ENCODE measurements at places on chromosomes 3 and 15.

GRCh38 chr3:193972832-193973231, 163.1 kb upstream of the HES1 start:
- ATAC-seq: no peak

- ATAC-seq: no peak
Measured at GRCh38 chr15:68423359-68424296, 8.3 kb downstream of the ITGA11 start.

GRCh38 chr3:170751083-170751898, 118.7 kb downstream of the RPL22L1 start:
- ATAC-seq: no peak

- ATAC-seq: no peak
Measured at GRCh38 chr3:157836022-157836421, 270.2 kb downstream of the SHOX2 start.

GRCh38 chr3:173140986-173141385, at the start of gene SPATA16:
TSS of gene SPATA16 (minus strand) at chr3:173141235. CDS start at chr3:173117731, 23,504 bp downstream.
- ATAC-seq: no peak

- no peak for ATAC-seq
Measured at GRCh38 chr15:98746375-98747155, 98.2 kb downstream of the IGF1R start.

GRCh38 chr3:21729331-21729730, 21.7 kb downstream of the ZNF385D start:
- no peak for ATAC-seq
